ENCODE measurements at places on chromosomes 1 and 21.

GRCh38 chr21:14477133-14477532 is 69.0 kb downstream of the SAMSN1 start:
- DNase-seq: no peak

DNA sequence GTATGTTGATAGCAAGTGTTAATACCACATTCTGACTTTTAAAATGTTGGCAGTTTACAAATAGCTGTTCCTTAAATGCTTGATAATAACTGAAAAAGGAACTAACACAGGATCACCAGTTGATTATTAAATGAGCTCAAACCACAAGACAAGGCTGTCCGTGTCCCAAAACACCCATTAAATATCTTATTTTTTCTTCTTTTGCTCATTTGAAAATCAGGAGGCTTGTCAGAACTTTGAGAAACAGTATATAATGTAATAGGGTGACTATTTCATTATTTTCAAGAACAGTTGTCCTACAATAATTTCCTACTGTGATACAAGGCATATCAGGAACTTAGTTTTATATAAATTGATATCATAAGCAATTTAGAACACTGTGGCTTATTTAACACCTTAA is 2.7 kb downstream of the CDKN2C start:
- no peak for DNase-seq

DNA sequence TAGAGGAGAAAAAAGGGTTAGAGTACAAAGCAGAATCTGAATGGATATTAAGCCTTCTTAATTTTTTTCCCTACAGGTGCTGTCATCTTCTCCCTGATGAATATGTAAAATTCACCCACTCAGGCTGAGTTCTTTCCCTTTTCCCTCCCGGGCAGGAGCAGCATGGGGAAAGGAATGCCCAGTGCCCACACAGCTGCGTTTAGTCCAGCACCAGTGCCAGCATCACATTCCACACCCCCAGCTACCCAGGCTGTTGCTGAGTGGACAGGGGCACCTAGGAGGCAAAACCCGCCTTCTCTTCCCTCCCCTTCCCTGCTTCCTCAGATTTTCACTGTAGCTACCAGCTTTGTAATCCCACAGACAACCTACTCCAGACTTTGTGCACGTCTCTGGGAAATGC is 3.4 kb upstream of the CADM3 start:
- no peak for DNase-seq

- no peak for DNase-seq
Observed at GRCh38 chr1:178607718-178608408, 95.0 kb downstream of the TEX35 start.

GRCh38 chr1:156509424-156510034 is 9.0 kb upstream of the MEF2D start:
- no peak for DNase-seq

- DNase-seq: no peak
Observed at GRCh38 chr1:244952940-244953339, 88.6 kb upstream of the HNRNPU start.

- no peak for DNase-seq
Observed at GRCh38 chr21:32565856-32566465, 19.4 kb downstream of the TCP10L start.

- no peak for DNase-seq
Observed at GRCh38 chr1:214514819-214515383, 36.5 kb downstream of the PTPN14 start.
